Activated T-cell treated with anti-CD3 and anti-CD28 coated beads, Interleukin-2, amount 50 U/mL, for 72 hours (primary cell): ENCODE measurements at places on chromosomes 13 and 19. TPM values are rescaled to one million over a fixed set of nuclear protein-coding genes. Genes with fewer than 3 reads are reported as not detected.

GRCh38 chr13:64925727-64926126 lies 2304.4 kb downstream of the PCDH9 start:
- no peak for DNase-seq

DNA sequence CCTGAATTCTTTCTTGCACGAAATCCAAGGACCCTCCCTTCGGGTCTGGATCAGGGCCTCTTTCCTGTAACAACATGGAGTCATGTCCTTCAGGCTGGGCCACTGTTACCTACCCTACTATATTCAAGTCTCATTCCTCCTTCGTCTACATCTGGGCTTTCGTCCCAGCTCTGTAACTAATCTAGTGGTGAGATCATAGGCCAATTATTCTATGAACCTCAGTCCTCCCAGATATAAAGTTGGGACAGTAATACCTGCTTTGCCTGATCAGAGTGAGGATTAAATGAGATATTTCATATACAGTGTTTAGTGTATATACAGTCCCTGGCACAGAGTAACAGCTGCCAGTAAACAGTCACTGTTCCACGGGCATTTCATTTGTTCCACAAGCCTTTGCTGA lies 48.3 kb upstream of the ATP12A start:
- DNase-seq = no peak

DNA sequence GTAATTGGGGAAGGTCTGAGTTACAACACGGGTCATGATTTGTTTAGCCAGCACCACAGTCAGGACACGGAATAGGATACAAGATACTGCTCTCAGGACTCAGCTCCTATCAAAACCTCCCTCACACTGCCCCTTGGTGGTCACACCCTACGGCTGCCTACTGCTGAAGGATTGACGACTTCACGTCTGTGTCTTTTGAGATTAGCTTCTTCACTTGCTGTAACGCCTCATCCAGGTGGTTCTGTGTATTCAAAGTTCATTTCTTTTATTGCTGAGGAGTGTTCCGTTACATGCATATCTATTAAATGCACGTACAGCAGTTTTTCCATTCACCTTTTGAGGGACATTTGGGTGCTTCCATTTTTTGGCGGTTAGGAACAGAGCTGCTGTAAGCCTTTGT lies 46.3 kb downstream of the URI1 start:
- no peak for DNase-seq

- DNase-seq = no peak
Observed at GRCh38 chr19:35216016-35216832, 12.3 kb downstream of the FAM187B start.

SLC25A23 gene
- 24.6 TPM for total RNA-seq

ZNF132 gene
- total RNA-seq = 3.5 TPM
